ENCODE measurements at places on chromosomes 6 and 20.

DNA sequence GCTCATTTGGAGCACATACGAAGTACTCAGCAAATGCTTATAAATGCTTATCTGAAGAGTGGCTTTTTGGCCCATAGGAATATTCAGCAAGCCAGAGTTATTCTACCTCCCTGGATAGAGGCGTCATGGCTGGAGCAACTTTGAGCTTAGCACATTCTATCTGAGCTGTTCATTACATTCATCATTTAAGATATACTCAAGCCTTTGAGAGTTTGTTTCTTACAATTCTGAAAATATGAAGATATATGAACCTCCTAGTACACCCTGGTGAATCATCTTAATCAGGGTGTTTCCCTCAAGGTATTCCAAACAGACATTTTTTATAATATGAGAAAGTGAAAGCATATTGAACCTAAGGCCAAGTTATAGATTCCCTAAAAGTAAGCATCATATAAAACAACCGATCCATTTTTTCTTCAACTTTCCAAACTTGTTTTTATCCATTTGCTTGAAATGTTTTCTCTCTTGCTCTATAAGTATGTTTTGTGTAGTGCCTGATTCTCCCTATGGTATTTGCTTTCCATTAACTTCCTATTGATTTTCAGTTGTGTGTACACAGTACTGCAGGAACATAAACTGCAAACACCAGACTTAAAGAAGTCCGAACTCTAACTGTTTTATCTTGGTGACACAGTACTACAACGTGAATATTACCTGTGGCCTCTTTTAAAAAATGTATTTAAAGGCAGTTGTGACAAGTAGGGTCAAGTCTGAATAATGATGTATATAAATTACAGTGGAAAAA lies 139.7 kb upstream of the PTPRK start:
- DNase-seq: no peak

DNA sequence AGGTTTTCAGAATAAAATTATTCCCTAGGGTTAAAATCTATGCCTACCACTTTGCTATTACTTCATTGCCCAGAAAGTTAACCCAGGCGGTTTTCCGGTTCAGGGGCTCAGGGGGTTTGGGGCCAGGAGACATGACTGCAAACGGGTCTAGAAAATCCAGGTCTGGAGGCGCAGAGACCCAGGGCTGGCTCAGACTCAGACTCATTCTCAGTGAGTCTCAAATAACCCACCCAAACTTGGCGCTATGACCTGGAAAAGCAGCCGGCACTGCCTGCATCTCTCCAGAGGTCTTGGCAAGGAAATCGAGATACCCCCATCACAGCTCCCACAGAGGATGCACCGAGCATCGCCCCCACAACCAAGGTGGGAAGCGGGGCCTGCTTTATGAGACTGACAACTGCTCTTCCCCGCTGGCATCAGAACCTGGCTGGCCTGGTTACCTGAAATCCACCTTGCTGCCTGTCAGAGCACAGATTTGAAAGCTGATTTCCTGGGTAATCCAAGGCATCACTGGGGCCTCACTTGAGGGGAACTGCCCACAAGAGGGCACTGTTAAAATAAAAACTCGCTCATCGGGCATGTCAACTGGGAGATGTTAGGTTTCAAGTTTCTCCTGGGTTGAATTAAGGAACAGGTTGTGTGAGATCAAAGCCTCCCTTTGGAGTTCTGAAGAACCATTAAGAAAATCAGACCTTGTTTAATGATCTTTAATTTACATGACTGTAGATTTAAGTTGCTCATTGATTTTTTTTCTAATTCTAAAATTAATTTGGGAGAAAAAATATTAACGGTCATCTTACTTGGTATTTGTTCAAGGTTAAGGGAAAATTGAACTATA lies 55.1 kb downstream of the KIF16B start:
- no peak for DNase-seq

DNA sequence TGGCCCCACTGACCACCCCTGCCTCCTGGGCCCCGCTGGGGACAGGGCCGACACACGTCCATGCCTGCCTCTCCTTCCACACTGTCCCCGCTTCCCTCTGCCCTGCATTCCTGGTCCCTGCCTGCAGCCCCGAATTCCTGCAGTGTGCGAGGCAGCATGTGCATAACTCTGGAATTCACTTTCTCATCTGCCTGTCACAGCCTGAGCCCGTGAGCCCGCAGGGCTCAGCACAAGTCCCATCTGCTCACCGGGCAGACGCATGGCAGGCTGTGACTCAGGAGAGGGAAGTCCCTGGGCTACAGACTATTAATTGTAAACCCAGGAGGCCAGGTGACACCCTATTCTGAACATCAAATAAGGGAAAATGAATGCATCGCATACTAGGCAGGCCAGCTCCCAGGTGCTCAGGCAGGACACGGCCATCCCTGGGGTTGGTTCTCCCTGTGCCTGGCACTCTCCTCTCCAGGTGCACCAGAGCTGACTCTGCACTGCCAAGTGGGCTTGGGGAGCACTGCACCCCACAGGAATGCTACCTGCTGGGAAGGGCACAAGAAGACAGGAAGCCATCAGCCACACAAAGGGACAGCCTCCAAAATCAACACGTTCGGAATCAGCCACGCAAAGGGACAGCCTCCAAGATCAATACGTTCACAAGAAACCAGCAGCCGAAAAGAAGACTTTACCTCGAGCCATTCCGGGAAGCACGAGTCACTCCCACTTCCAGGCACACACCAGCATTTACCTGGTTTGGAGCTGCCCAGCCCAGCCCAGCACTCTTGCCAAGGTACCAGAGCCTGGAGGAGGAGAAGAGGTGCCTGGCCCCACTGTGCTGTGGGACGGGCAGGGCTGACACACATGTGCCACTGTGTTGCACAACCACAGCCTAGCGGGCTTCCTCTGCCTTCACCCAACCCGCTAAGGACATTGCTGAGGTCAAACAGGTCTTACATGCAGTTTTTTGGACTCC lies 65.9 kb downstream of the DLL1 start:
- no peak for DNase-seq

DNA sequence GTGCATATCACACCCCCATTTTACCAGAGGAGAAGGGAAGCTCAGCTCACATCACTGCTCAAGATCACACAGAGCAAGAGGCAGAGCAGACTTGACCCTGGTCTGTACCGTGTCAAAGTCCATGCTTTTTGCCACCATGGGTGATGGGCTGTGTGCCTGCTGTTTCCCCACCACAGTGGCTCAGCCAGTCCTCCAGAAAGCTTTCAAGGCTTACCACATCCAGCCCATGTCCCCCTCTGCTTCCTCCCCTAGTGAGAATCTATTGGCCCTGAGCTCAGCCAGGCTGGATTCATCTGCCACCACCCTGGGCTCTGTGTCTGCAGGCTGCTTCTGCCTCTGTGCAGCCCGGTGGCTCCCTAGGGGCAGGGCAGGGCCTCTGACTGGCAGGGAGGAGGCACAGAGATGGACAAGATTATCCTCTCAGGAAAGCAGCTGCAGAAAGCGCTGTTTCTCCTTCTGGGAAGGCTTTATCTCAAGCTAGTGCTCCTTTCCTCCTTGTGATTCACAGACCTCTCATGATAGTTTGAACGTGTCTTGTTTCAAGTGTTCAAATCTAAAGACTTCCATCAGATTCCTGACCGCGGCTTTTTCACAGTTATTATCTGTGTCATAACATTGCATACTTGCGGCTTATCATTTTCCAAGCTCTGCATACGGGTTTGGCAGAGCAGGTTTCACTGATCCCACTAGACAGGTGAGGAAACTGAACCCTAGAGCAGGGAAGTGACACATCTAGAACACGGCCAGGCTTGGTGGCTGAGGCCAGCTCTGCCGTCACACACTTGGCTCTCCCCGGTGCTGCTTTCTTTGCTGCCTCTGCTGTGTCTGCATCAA lies 37.4 kb downstream of the VEGFA start:
- no peak for DNase-seq

DNA sequence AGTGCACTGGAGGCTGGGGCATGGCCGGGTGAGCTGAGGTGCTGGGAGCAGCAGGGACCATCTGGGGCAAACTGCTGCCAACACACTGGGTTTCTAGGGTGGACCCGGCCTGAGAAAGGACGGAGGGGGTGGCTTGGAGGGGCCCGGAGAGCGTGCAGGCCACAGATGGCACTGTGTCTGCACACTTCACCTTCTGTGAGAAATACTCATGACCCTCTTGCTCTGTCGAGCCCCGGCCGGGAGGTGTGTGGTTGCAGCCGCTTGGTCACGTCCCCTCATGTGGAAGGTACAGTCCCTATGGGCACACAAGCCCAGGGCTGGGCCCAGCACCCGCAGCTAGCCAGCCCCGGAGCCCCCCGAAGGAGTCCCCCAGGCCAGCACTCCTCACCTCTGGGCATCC lies 59.7 kb downstream of the RBM38 start:
- no peak for DNase-seq

- DNase-seq: no peak
These were observed 10.6 kb upstream of the FAM110A start for GRCh38 chr20:822651-823573.

DNA sequence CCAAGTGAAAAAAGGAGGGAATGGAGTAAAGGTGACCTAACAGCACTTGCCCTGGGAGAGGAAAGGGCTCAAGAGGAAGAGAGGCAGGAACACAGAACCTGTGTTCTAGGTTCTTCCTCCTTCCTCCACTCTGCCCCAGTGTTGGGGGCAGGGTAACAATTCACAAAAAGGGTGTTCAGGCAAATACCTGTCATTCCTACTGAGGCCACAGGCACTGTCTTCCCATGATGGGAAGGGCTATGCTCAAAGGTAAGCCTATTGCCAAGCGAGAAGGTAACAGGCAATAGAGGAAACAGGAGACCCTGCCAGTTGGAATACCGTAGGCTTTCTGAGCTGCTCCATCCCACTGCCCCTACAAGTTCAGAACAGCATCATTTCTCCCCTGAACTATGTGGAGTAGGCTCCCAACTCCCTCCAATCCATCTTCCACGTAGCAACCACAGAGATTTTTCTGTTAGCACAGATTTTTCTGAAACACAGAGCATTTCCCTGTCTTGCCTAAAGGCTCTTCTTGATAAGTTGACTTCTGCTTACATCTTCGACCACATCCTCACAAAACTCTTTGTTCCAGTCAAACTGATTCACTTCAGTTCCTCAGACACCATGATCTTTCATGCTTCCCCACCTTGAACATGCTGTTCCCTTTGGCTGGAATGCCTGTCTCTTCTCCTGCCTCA lies 2.7 kb downstream of the AGPAT1 start:
- no peak for DNase-seq

Measured in stimulated activated CD4-positive, alpha-beta T cell treated with anti-CD3 and anti-CD28 coated beads, Interleukin-15, amount 100 ng/mL, for 1 hour (primary cell).